CD4-positive, alpha-beta T cell treated with Interleukin-4 for 4 hours (primary cell): ENCODE measurements at places on chromosomes 7 and 10.

- DNase-seq, result no peak
Measured at GRCh38 chr7:129150199-129150996, 5.9 kb downstream of the TSPAN33 start.

- no peak for DNase-seq
Measured at GRCh38 chr10:98135222-98135899, 904 bp downstream of the R3HCC1L start.

GRCh38 chr10:90993340-90993739, 72.5 kb upstream of the ANKRD1 start:
- no peak for DNase-seq

- DNase-seq, result no peak
Measured at GRCh38 chr7:13028036-13028824, 340.8 kb downstream of the ARL4A start.

GRCh38 chr10:31522820-31523219, 203.8 kb downstream of the ZEB1 start:
- DNase-seq, result no peak

DNA sequence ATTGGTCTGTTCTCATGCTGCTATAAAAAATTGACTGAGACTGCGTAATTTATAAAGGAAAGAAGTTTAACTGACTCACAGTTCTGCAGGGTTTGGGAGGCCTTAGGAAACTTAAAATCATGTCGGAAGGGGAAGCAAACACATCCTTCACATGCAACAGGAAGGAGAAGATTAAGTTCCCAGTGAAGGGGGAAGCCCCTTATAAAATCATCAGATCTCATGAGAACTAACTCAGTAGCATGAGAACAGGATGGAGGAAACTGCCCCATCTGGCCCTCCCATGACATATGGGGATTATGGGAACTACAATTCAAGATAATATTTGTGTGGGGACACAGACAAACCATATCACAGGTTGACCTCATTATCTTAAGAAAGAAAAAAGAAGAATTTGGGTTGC, 134.5 kb downstream of the PPP1R3A start:
- no peak for DNase-seq

- DNase-seq, result no peak
Measured at GRCh38 chr10:49152663-49153062, 18.8 kb upstream of the FAM170B start.

- DNase-seq, result no peak
Measured at GRCh38 chr7:121003986-121004685, 15.6 kb downstream of the CPED1 start.

DNA sequence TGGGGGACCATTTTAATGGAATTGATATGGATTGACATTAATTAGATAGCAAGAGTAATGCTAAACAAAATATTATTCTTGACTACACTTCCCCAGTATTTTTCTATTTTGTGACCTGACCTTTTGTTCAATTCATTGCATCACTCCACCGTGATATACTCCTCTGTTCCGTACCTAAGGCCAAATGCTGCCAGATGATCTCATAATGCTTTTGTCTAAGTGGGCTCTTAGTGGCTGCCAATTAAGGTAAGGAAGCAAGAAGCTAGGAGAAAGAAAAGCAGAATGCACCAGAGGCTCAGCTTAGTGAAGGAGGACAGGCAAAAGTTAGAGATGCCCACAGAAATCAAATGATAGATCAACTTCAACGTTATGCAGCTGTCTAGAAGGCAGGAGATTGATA, 36.4 kb downstream of the FEZF1 start:
- DNase-seq, result no peak

GRCh38 chr7:106190589-106191330, 78.6 kb upstream of the SYPL1 start:
- no peak for DNase-seq

DNA sequence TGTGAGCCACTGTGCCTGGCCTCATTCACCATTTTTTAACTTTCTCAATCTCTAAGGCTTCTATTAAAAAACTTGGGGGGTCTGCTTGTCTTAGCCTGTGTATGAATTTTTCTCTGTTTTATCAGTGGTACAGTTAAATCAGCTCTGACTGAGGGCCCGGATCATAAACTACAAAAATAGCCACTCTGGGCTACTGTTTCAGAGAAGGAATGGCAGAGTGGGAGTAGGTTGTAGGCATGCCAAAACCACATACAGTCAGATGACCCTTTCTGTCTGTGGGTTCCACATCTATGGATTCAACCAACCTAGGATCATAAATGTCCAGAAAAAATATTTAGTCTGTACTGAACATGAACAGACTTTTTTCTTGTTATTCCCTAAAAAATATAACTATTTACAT, 21.3 kb downstream of the TBC1D12 start:
- DNase-seq, result no peak

DNA sequence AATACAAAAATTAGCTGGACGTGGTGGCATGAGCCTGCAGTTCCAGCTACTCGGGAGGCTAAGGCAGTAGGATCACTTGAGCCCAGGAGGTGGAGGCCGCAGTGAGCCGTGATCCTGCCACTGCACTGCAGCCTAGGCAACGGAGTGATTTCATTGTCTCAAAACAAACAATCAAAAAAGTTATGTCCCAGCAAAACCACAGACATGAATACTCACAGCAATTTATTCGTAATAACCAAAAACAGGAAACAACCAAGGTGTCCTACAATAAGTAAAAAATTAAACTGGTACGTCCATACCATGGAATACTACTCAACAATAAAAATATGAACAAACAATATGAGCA, 11.6 kb upstream of the CYTH3 start:
- peak; percentile 8 for DNase-seq

- DNase-seq, result no peak
Measured at GRCh38 chr7:73778801-73779389, 8.8 kb upstream of the CLDN3 start.

DNA sequence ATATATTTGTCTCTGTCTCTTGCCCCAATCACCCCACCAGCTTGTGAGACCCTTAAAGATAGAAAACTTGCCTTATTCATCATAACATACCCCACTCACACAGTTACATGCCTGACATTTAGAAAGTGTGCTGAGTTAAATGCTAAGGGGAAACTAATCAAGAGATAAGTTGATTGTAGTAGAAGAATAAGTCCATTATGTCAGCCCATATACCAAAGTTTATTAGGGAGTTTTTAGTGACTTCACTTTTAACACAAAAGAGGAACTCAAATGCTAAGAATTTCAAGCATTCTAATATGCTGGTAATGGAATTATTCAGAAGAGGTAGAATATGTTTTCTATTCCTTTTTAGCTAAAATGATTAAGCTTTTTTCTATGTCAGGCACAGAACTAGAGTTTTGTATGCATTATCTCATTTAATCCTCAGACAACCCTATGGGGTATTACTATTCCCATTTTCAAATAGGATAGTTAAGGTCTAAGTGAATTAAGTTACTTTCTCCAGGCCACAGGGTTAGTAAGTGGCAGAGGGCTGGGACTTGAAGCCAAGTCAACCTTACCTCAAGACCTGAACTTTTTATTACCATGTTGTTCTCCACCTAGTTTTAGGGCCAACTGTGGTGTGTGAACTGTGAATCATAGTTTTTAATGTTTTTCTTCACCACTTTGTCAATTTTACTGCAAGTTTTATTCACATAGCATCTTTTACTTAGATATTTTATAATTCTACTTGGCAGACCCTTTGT, 19.6 kb downstream of the ASAH2 start:
- no peak for DNase-seq

DNA sequence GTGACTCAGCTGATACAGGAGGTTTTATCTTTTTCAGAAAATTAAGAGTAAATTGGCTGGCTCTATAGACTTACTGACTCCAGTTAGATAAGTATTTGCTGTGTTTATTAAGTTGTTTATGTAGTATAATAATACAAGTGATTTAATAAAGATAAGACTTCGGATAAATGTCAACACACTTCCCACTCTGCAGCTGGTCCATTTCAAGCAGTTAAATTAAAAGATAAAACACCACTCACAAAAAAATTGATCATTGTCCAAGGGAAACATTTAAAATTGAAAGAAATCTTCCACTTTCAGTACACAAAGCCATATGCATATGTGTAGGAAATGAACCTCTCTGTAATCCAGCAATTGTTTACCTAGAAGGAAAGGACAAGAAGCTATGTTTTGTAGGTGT, 106.1 kb upstream of the SP8 start:
- DNase-seq, result no peak

DNA sequence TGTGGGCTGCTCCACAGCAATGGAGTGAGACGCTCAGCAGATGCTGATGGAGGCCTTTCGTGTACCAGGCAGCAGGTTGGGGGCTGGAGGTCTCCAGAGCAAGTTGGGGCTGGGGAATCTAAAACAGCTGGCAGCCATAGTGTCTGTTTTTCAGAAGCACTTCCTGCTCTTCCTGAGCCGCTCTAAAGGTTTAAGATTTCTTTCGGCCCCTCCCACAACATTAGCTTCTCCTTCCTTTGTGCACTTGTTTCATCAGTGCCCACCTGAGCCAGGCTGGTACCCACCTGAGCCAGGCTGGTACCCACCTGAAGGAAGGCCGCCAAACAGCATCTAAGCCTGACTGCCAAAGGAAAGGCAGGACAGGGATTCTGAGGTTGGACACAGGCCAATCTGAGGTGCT, 18.4 kb upstream of the WAPL start:
- DNase-seq, result no peak

DNA sequence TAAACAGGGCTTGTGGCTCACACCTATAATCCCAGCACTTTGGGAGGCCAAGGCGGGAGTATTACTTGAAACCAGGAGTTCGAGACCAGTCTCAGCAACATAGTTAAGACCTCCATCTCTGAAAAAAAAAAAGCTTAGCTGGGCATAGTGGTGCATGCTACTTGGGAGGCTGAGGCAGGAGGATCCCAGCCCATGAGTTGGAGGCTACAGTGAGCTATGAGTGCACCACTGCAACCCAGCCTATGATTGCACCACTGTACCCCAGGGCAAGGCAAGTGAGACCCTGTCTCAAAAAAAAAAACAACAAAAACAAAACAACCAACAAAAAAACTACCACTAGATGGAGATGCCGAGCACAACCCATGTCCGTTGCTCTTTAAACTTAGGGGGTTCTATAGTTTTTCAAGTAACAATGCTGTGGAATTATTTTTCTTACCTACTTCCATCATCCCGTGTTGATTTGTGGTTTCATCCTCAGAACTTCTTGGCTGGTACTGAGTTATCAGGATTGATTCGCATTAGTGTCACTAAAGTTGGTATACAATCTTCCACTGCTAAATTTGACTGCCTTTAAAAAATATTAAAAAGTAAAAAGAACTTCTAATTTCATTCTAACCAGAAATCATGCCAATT, 12.2 kb upstream of the REPIN1 start:
- DNase-seq, result peak; percentile 53

DNA sequence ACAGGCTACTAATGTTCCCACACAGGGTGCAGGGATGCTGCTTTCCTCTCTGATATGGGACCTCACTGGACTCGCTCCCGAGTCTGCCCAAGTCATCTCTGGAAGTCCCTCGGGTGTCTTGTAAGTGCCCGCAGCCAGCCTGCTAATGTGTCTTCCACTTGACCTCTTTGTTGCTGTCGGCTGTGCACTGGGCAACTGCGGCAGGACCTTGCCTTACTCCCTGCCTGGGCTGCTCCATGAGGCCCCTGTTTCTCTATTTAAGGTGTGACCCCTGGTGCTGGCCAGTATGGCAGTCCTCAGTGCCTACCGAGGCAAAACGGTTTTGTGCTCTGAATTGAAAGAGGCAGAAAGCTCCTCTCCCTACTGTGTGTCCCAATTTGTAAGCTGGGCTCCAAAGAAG, 88.8 kb upstream of the DUSP5 start:
- no peak for DNase-seq

GRCh38 chr7:151056283-151056665, 1.4 kb downstream of the CDK5 start:
- no peak for DNase-seq

DNA sequence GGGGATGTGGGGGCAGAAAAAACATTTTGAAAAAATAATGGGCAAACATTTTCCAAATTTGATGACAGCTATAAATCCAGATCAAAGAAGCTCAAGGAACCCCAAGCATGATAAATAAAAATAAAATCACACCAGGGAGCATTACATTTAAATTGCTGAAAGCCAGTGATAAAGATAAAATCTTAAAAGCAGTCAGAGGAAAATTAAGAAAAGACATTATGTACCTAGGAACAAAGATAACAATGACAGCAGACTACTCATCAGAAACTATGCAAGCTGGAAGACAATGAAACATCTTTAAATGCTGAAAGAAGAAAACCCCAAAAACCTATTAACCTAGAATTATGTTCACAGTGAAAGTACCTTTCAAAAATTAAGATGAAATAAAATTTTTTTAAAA, 23.3 kb downstream of the NEUROG3 start:
- DNase-seq, result no peak

- DNase-seq, result no peak
Measured at GRCh38 chr10:102752266-102752930, 8.7 kb downstream of the WBP1L start.

- DNase-seq, result no peak
Measured at GRCh38 chr10:29100505-29100904, 188.4 kb upstream of the LYZL1 start.

DNA sequence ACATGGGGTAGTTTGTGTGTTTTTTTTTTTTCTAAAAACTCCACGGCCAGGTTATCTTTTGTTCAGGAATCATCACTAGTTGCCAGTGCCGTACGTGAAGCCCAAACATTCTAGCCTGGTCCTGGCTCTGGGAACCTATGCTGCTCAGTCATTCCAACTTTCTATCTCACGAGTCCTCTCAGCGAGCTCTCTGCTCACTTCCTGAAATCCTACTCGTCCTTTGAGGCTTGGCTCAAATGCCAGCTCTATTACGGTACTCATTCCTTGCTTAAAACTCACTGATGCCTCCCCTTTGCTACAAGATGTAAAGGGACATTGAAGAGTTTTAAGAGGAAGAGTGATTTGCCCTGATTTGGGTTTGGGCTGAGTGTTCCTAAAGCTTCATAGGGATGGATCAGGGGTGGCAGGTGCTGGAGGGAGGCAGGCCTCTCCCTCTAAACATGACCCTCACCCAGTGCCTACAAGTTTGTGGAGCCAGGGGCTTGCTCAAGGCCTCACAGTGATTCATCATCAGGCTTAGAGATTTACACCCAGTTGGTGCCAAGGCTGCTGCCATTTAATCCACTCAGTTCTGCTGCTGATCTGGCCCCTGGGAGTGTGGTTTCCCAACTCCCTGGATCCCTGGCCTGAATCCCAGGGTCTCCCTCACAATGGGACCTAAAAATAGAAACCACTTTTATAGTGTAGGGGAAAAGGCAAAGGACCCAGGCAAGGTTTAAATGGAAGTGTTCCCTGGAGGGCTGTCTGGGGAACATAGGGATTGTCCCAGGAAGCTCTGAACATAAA, 46.1 kb upstream of the R3HCC1L start:
- no peak for DNase-seq
